Hepatocyte (in vitro differentiated cells): ENCODE measurements at places on chromosomes 7 and 10.

DNA sequence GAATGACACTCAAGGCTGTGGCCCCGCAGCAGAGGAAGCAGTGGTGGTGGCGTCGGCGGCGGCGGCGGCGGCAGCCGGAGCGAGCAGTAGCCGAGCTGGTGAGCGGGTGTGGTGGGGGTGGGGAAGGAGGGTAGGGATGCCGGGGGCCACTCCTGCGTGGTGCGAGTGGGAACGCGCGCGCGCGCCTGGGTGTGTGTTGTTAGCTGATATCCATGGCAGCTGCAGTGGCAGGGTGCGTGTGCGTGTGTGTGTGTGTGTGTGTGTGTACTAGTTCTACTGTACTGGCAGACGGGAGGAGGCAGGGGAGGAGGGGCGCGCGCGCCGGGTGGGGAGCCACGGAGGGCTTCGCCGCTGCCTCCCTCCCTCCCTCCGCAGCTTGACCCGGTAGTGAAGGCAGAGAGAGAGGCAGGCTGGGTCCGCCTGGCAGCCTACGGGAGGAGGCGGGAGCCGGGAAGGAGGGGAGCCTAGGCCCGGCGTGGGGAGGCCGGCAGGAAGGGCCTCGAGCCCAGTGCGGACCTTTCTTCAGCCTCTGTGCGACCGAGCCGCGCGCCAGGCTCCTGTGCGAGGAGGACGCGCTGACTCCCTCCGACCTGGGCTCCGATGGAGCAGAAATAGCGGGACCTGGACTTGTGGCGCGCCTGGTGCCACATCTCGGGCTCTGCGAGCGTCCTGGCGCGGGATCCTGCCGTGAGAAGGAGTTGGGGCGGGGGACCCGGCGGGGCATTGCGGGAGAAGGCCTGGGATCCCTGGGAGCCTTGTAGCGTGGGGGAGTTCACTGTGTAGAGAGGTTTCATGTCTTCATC, at the start of gene MAGI2:
Gene MAGI2, minus strand, starts transcription at position 110 of the 803 bp plus-strand sequence. CDS start 347 bp downstream, outside the sequence.
- peak; percentile 89 for DNase-seq

GRCh38 chr10:91162495-91163268, 57.8 kb upstream of the PCGF5 start:
- DNase-seq: peak; percentile 79

DNA sequence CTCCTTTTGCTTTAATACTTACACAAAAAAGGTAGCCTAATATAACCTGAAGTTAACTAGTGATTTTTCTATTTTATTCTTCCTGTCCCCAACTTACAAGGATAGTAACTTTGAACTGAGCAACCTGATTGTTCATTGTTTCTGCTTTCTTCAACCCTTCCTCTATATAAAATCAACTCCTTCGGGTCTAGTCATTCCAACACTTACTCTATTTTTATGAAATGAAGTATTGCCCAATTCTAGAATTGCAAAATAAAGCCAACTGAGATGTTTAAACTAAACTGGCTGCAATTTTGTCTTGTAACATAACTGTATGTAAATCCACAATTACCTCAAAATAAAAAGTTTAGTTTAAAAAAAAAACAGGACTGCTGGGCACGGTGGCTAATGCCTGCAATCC, 20.3 kb upstream of the DNA2 start:
- no peak for DNase-seq

- peak; percentile 55 for DNase-seq
Observed at GRCh38 chr7:130144312-130145171, 60.7 kb downstream of the TMEM209 start.

DNA sequence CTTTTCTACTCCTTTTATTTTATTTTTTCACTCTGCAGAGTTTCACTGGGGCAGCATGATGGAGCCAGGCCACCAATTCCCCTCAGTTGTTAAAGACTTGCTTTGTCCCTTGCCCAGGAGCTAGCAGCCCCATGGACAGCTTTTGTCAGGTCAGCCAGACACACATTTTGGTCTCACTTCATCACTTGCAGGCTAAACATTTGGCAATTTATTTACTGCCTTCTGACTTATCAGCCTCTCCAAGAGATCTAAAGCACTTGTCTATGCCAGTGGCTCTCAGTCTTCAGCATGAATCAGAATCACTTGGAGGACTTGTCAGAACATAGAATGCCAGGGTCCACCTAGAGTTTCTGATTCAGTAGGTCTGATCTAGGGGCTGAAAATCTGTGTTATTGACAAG, 66.4 kb upstream of the GDF10 start:
- no peak for DNase-seq

GRCh38 chr7:52129278-52129677, 812.7 kb upstream of the COBL start:
- no peak for DNase-seq

GRCh38 chr10:121078672-121079102, 227.5 kb downstream of the WDR11 start:
- DNase-seq: peak; percentile 60

DNA sequence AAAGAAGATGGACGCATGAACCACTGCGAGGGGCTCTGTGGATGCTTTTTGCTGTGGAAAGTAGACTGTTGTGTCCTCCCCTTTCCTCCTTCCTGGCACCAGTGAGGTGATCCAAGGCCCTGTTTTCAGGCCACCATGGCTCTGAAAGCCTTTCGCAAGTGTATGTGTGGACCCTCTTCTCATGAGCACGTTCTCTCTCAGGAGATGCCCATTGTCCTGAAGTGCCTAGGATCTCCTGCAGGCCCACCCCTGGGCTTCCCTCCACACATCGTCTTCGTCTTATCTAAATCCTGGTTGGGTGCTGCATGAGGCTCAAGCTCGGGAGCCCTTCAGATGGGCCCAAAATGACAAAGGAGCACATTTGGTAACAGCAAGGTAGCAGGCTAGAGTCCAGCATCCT, 188.2 kb downstream of the PTPN20 start:
- no peak for DNase-seq

DNA sequence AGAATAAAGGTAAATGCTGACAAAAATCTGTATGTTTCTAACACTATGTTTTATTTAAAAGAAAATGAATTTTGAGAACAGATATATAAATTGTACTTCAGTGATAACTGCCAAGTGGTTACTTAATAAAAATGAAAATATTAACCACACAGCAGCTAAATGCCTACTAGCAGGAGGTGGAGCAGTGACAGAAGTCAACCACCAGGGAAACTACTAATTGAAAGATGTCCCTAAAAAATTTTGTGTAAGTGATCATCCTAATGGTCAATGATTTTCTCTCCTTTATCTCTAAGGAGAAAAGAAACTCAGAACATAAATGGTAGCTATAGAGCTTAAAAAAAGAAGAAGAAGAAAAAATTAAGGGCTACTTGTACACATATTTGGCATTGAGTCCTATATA, 22.9 kb downstream of the WNT16 start:
- DNase-seq: no peak
